ENCODE measurements at places on chromosomes 3 and 15. TPM values are rescaled to one million over a fixed set of nuclear protein-coding genes. Genes with fewer than 3 reads are reported as not detected.

DNA sequence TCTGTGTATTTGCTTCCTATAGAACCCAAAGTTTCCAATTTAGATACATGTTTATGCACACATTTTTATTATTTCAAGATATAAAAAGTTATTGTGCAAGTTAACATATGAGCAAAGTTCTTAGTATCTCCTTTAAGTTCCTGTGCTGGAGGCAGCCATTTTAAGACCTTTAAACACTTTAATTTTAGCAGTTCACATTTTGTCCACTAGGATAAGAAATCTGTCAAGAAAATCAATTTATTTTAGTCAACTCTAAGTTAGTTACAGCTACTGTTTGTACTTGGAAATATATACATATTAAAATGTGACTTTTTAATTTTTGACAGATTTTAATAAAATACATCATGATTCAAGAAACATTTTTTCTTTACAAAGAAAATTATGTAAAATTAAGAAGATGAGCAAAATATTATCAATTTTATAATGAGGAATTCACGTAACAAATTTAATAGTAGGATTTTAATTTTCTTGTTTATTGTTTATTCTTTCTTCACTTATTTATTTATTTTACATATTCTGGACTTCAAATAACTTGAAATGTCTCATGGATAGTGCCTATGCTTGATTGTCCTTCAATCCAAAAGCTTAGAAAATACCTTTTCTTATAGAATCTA lies 402.6 kb upstream of the GBE1 start:
- no peaks in the 10 kb centered on the region for H3K36me3 ChIP-seq
- H3K4me1 ChIP-seq, result no peaks in the 10 kb centered on the region
- no peak overlapping the region for H3K4me3 ChIP-seq
- no peaks in the 10 kb centered on the region for H3K27me3 ChIP-seq

DNA sequence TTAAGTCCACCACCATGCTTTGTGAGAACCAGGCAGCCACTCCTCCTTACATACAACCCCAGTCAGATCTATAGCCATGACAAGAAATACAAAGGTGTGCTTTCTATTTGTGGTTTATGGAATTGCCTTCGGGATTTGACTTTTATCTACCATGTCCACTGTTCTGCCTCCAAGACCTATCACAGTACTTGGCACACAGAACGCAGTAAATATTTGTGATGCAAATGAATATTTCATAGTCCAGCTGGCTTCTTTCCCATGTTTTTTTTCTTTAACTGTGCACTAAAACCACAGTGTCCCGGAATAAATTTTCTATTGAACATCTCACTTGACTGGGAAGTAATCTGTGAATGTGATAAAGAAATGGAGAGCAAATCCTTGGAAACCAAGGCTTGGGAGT lies 314.7 kb downstream of the RORA start:
- H3K27me3 ChIP-seq, result peaks cover 9% of the 10 kb centered on the region
- H3K36me3 ChIP-seq, result no peaks in the 10 kb centered on the region
- DNase-seq, result no peak
- H3K27ac ChIP-seq, result no peak overlapping the region
- no peak overlapping the region for H3K4me3 ChIP-seq

GRCh38 chr15:39411102-39411989 lies 169.5 kb upstream of the THBS1 start:
- no peak overlapping the region for H3K4me3 ChIP-seq
- peaks cover 23% of the 10 kb centered on the region for H3K27me3 ChIP-seq
- DNase-seq, result peak; percentile 49

GRCh38 chr15:69805248-69805953 lies 292.3 kb downstream of the TLE3 start:
- H3K4me3 ChIP-seq, result no peak overlapping the region
- no peaks in the 10 kb centered on the region for H3K36me3 ChIP-seq
- peaks cover 16% of the 10 kb centered on the region for H3K27me3 ChIP-seq
- no peak for DNase-seq
- peaks cover 29% of the 10 kb centered on the region for H3K4me1 ChIP-seq

DNA sequence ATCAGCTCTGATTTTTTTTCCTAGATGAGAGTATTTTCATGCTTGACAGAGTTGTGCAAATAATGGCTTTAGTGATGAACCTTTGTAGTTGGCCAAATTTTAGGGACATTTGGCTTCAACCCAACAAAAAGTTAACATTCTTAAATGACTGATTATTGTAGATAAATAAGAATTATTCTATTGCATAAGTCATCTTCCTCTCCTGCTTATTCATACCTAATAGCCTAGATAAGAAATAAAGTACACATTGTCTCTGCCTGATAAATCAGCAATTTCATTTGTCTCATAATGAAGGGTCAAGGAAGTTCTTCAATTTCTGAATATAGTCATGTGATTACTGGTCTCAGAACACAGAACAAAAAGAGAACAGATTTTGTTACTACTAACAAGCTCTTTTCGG lies 428.9 kb upstream of the IL12A start:
- H3K36me3 ChIP-seq, result no peaks in the 10 kb centered on the region
- no peak for DNase-seq
- no peaks in the 10 kb centered on the region for H3K27me3 ChIP-seq
- no peak overlapping the region for H3K4me3 ChIP-seq
- no peak overlapping the region for H3K27ac ChIP-seq

GRCh38 chr3:58874795-58875194 lies 175.0 kb downstream of the CFAP20DC start:
- peak overlapping the region; percentile 68 for H3K4me3 ChIP-seq
- peak; percentile 30 for DNase-seq
- peak overlapping the region; percentile 78 for H3K27ac ChIP-seq
- peaks cover 17% of the 10 kb centered on the region for H3K4me1 ChIP-seq

DNA sequence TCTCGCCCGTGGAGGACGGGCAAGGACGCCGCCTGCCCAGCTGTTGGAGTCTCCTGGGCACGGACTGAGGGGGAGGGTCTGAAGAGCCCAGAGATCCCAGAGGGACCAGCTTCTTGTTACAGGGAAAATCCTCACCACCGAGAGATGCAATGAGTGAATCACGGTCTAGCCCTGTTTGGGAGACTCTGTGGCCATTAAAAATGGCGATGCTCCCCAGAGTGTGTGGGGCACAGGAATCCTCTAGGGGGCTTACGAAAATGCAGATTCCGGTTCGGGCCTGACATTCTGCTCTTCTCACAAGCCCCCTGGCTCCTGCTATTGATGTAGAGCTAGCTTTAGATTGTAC lies 35.5 kb upstream of the EPHB3 start:
- peaks cover 22% of the 10 kb centered on the region for H3K4me1 ChIP-seq
- no peak overlapping the region for H3K27ac ChIP-seq
- H3K4me3 ChIP-seq, result peak overlapping the region; percentile 96

DNA sequence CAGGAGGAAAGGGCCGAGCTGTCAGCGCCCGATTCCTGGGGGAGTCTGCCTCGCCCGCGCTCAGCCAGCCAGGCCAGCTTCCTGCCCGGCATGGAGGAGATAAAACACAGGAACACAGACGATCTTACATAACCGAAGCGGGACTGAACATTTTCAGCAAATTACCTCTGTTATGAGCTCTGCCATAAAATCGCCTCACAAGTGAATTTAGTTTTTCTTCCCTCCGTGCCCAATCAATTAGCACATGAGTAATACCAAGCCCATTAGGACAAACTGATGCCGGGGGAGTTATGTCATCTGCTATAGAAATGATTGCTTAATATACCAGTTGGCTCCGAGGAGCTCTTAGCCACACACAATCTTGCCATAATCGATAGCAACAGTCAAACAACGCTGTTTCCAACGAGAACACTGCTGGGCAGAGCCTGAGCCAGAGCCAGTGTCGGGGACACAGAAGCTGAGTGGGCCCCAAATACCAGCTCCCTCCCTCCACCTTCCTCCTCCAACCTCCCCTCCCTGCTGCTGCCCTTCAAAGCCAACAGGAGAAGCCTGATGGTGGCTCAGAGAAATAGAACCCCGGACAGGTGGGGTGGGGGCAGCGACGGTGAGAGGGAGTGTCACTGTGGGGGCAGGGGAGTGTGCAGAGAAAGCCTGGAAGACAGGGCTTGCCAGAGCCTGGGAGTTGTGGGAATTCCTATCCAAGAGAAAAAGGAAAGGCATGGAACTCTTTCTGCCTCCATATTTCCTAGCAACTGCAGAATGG lies 279.4 kb upstream of the TLE3 start:
- H3K27ac ChIP-seq, result no peak overlapping the region
- no peaks in the 10 kb centered on the region for H3K4me1 ChIP-seq
- DNase-seq, result no peak
- H3K36me3 ChIP-seq, result no peaks in the 10 kb centered on the region
- peaks cover 14% of the 10 kb centered on the region for H3K27me3 ChIP-seq

- no peaks in the 10 kb centered on the region for H3K36me3 ChIP-seq
- peaks cover 9% of the 10 kb centered on the region for H3K27me3 ChIP-seq
- H3K27ac ChIP-seq, result no peak overlapping the region
- no peaks in the 10 kb centered on the region for H3K4me1 ChIP-seq
- no peak for DNase-seq
Measured at GRCh38 chr3:69776920-69777581, 37.8 kb downstream of the MITF start.

DNA sequence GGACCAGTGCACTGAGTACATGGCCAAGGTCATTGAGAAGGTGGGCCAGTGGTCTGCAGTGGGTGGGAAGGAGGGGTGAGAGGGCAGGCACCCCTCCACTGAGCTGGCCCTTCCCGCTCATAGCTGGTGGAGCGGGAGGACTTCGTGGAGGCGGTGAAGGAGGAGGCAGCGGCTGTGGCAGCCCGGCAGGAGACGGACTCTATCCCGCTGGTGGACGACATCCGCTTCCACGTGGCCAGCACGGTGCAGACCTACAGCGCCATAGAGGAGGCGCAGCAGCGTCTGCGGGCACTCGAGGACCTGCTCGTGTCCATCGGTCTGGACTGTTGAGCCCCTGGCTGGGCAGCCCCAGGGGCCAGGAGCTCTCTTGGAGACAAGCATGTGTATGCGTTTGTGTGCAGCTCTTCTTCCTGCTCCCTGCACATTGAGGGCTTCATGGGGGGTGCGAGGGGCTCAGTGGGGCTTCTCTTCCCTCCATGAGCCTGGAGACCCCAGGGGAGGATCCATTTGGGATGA lies 7.5 kb downstream of the ABTB1 start:
- H3K4me1 ChIP-seq, result peaks cover 18% of the 10 kb centered on the region
- no peak for DNase-seq
- H3K36me3 ChIP-seq, result no peaks in the 10 kb centered on the region
- H3K27me3 ChIP-seq, result no peaks in the 10 kb centered on the region

GRCh38 chr15:89205991-89206585 lies 15.3 kb downstream of the RLBP1 start:
- peaks cover 62% of the 10 kb centered on the region for H3K4me1 ChIP-seq
- H3K36me3 ChIP-seq, result peaks cover 1% of the 10 kb centered on the region
- H3K27me3 ChIP-seq, result peaks cover 6% of the 10 kb centered on the region
- no peak for DNase-seq
- no peak overlapping the region for H3K27ac ChIP-seq

- H3K4me1 ChIP-seq, result peaks cover 51% of the 10 kb centered on the region
- no peaks in the 10 kb centered on the region for H3K36me3 ChIP-seq
- no peak overlapping the region for H3K4me3 ChIP-seq
- peak; percentile 19 for DNase-seq
- H3K27me3 ChIP-seq, result peaks cover 51% of the 10 kb centered on the region
Measured at GRCh38 chr3:46372492-46373359, 2.0 kb downstream of the CCR5 start.

- peak; percentile 24 for DNase-seq
- no peaks in the 10 kb centered on the region for H3K27me3 ChIP-seq
- H3K4me1 ChIP-seq, result peaks cover 49% of the 10 kb centered on the region
- peak overlapping the region; percentile 59 for H3K4me3 ChIP-seq
- peak overlapping the region; percentile 99 for H3K27ac ChIP-seq
Measured at GRCh38 chr3:122365073-122365472, 18.0 kb downstream of the MIX23 start.

DNA sequence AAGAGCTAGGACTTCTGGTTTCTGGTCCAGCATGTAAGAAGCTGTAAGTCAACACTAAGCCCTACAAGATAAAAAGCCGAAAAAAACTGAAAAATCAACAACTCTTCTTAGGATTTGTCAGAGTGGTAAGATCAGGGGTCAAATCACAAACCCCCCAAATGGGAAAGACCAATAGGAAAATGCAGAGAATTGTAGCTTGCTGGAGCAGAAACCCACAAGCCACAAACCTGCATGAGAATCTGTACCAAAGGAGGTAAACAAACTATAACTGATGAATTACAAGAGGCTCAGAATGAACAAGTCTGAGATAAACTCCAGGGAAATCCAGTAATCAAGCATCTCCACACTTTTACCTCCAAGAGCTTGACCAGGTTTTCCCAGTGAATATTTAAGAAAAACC lies 36.0 kb downstream of the RFX7 start:
- no peak for DNase-seq
- peaks cover 18% of the 10 kb centered on the region for H3K36me3 ChIP-seq
- peak overlapping the region; percentile 89 for H3K27ac ChIP-seq
- peak overlapping the region; percentile 38 for H3K4me3 ChIP-seq
- H3K27me3 ChIP-seq, result no peaks in the 10 kb centered on the region
- H3K4me1 ChIP-seq, result peaks cover 60% of the 10 kb centered on the region

DNA sequence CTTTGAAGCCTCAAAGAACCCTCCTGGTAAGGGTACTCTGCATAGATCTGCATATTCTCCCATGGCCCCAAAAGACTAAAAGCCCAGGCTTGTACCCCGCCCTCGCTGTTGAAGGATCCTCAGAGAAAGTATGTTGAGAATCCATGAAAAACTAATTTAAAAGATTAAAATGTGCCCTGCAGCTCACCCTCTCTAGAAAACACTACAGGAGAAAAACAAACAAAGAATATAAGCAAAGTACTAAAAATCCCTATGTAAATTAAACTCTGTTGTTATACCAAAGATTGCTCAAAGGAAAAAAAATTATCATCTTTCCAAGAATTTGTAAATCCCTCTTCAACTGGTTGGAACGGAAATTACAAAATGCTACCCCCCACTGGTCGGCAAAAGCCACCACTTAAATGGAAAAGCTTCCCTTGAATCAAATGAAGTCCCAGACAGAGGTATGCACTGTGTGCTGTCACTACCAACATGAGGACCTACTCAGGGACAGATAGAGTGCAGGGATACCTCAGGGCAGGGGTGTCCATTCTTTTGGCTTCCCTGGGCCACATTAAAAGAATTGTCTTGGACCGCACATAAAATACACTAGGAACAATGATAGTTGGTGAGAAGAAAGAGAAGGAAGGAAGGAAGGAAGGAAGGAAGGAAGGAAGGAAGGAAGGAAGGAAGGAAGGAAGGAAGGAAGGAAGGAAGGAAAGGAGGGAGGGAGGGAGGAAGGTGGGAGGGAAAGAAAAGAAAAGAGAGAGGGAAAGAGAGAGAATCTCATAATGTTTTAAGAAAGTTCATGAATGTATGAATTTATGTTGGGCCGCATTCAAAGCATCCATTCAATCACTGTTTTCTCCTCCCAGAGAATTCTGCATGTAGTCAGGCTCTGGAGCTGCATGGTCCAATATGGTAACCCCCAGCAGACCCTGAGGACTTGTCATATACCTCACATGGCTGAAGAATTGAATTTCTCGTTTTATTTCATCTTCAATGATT lies 88.1 kb downstream of the MAGI1 start:
- H3K27ac ChIP-seq, result no peak overlapping the region
- no peak for DNase-seq
- no peaks in the 10 kb centered on the region for H3K36me3 ChIP-seq
- H3K4me1 ChIP-seq, result no peaks in the 10 kb centered on the region
- H3K27me3 ChIP-seq, result peaks cover 12% of the 10 kb centered on the region

ARL14 gene
- total RNA-seq, result not detected

TM4SF4 gene
- not detected for total RNA-seq

MGLL gene
- 2.3 TPM for total RNA-seq

NLGN1 gene
- not detected for total RNA-seq

CD96 gene
- total RNA-seq, result 88.9 TPM

SEMA4B gene
- 14.2 TPM for total RNA-seq

MST1R gene
- 2.4 TPM for total RNA-seq

ACSBG1 gene
- total RNA-seq, result 0.32 TPM
